ENCODE measurements at places on chromosomes 4 and X. TPM values are rescaled to one million over a fixed set of nuclear protein-coding genes. Genes with fewer than 3 reads are reported as not detected.

The GAGE12J gene
- not detected for total RNA-seq

The OFD1 gene
- 27.6 TPM for total RNA-seq

The SNCA gene
- total RNA-seq, result 8.9 TPM

The ETNPPL gene
- total RNA-seq, result 2.4 TPM

The ADAMTS3 gene
- total RNA-seq, result 3.8 TPM
